ENCODE measurements at places on chromosomes 4 and X.
A peak's percentile ranks its signal among the peaks of the same experiment; 100 is the strongest.

- H3K4me3 ChIP-seq: no peak overlapping the region
- no peaks in the 10 kb centered on the region for H3K36me3 ChIP-seq
- H3K27me3 ChIP-seq: no peaks in the 10 kb centered on the region
- no peaks in the 10 kb centered on the region for H3K4me1 ChIP-seq
Measured at GRCh38 chr4:73780243-73780642, 39.9 kb downstream of the CXCL8 start.

GRCh38 chr4:16437836-16438235 lies 211.6 kb upstream of the TAPT1 start:
- no peak overlapping the region for H3K4me3 ChIP-seq
- no peak overlapping the region for H3K27ac ChIP-seq
- peaks cover 8% of the 10 kb centered on the region for H3K27me3 ChIP-seq
- H3K36me3 ChIP-seq: no peaks in the 10 kb centered on the region

GRCh38 chr4:10456595-10457254 lies 501 bp downstream of the ZNF518B start:
- peak overlapping the region; percentile 89 for H3K27ac ChIP-seq
- H3K27me3 ChIP-seq: peaks cover 14% of the 10 kb centered on the region
- H3K36me3 ChIP-seq: peaks cover 10% of the 10 kb centered on the region

- no peaks in the 10 kb centered on the region for H3K4me1 ChIP-seq
- H3K4me3 ChIP-seq: no peak overlapping the region
- H3K27ac ChIP-seq: no peak overlapping the region
- H3K27me3 ChIP-seq: no peaks in the 10 kb centered on the region
- no peaks in the 10 kb centered on the region for H3K36me3 ChIP-seq
- DNase-seq: no peak
Measured at GRCh38 chr4:91171217-91171616, 1044.0 kb downstream of the CCSER1 start.

- H3K27ac ChIP-seq: no peak overlapping the region
- DNase-seq: no peak
- peaks cover 5% of the 10 kb centered on the region for H3K36me3 ChIP-seq
- H3K27me3 ChIP-seq: no peaks in the 10 kb centered on the region
- H3K4me1 ChIP-seq: peaks cover 49% of the 10 kb centered on the region
Measured at GRCh38 chr4:142358656-142359055, 487.4 kb downstream of the INPP4B start.

DNA sequence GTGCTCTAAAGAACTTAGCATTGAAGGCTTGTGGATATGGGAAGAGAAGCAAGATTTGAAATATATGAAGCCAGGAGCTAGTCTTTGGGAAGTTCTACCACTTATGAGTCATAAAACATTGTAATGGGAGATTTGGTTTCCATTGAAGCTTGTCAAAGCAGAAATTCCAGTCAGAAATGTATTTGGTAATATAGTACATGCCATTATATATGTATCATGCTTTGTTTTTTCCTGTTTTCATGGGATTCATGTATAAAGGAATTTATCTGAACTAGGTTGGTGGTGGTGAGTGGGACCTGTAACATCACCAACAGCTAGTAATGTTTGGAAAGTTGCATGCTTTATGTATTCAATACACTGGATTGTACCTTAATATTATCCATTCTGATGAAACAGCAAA lies 14.6 kb upstream of the DCAF8L2 start:
- H3K27me3 ChIP-seq: no peaks in the 10 kb centered on the region
- DNase-seq: no peak
- H3K4me1 ChIP-seq: no peaks in the 10 kb centered on the region
- no peaks in the 10 kb centered on the region for H3K36me3 ChIP-seq
- H3K4me3 ChIP-seq: no peak overlapping the region

GRCh38 chrX:53595266-53595810 lies 91.2 kb downstream of the HUWE1 start:
- DNase-seq: no peak
- no peak overlapping the region for H3K27ac ChIP-seq
- peaks cover 68% of the 10 kb centered on the region for H3K36me3 ChIP-seq
- no peak overlapping the region for H3K4me3 ChIP-seq
- no peaks in the 10 kb centered on the region for H3K4me1 ChIP-seq

GRCh38 chr4:136301749-136302495 lies 1230.4 kb downstream of the PCDH18 start:
- H3K27ac ChIP-seq: no peak overlapping the region
- H3K36me3 ChIP-seq: no peaks in the 10 kb centered on the region
- H3K4me1 ChIP-seq: no peaks in the 10 kb centered on the region

GRCh38 chrX:28491941-28492340 lies 95.3 kb upstream of the IL1RAPL1 start:
- H3K27me3 ChIP-seq: no peaks in the 10 kb centered on the region
- H3K36me3 ChIP-seq: no peaks in the 10 kb centered on the region
- no peaks in the 10 kb centered on the region for H3K4me1 ChIP-seq
- no peak for DNase-seq
- H3K27ac ChIP-seq: no peak overlapping the region

DNA sequence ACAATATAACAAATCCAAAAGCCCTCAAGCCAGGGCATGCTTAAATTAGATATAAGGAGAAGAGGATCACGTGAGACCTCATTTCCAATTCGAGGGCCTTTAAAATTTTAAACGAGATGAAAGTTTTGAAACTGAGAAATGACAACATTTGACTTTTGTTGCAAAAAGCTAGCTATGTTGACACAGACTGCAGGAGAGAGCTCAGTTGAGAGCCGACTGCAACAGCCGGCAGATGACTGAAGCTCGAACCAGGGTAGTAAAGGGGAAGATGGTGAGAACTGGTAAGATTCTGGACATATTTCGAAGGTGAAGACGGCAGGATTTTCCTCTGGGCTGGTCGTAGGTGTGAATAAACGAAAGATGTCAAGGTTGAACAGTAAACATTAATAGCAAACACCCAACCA lies 773 bp downstream of the PRMT9 start:
- H3K36me3 ChIP-seq: peaks cover 26% of the 10 kb centered on the region
- peaks cover 25% of the 10 kb centered on the region for H3K4me1 ChIP-seq
- no peaks in the 10 kb centered on the region for H3K27me3 ChIP-seq
- peak; percentile 2 for DNase-seq

GRCh38 chr4:8577972-8578371 lies 2.2 kb upstream of the GPR78 start:
- no peaks in the 10 kb centered on the region for H3K36me3 ChIP-seq
- no peak overlapping the region for H3K27ac ChIP-seq
- H3K27me3 ChIP-seq: peaks cover 42% of the 10 kb centered on the region
- no peak for DNase-seq
- H3K4me3 ChIP-seq: no peak overlapping the region

DNA sequence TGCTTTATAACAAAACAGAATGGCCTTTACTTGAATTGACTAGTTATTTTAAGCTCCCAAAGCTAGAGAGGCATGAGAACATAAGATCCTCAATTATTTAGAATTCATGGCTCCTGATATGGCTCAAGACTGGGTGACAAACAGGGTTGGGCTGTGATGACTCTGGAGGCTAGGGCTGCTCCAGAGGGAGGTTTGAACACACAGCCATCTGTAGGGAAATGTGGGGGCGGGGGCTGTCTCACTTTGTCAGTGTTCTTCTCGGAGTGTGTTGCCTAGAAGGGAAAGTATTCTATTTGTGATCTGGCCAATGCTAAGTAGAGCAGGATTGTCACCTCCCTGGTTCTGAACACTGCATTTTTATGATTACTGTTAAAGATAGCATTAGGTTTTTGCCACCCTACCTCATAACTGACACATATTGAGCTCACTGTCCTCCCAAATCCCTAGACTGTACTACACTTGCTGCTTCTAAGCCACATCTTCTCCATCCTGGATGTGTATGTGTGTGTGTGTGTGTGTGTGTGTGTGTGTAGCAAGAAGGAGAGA lies 45.9 kb downstream of the VSIG4 start:
- H3K27me3 ChIP-seq: no peaks in the 10 kb centered on the region
- no peak overlapping the region for H3K4me3 ChIP-seq

GRCh38 chrX:103562801-103563200 lies 22.5 kb upstream of the TCEAL4 start:
- no peak overlapping the region for H3K27ac ChIP-seq
- no peaks in the 10 kb centered on the region for H3K36me3 ChIP-seq
- H3K4me3 ChIP-seq: no peak overlapping the region
- no peaks in the 10 kb centered on the region for H3K4me1 ChIP-seq
- DNase-seq: no peak

DNA sequence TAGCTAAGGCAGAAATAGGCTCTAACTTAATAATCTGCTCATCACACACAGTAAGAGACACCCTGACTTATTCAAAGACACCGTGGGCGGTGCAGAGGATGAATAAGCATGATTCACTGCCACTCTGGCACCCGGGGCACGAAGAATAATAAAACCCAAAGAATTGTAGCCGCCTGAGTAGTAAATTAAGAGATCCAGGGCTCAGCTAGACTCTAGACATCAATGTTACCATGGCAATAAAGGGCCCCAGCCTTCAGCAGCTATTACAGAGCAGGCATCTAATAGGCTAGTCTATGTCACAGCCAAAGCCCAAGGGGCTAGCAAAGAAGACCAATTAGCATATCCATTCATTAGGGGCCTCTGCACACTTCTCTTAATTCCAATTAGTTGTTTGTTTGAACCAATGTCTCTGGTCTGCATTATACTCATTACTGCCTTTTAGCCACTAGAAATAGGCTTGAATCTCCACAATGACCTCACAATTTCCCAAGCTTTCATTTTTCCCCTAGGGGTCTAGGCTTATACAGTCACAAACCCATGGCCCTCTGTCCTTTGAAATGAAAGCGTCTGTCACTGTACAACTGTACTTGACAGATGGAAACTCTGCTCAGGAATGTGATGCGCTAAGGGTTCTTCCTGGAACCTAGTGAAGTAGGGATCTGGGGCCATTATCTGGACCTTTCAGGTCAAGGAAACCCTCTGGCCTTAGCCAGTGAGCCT lies 3.0 kb upstream of the ATP1B4 start:
- peaks cover 17% of the 10 kb centered on the region for H3K27me3 ChIP-seq
- no peaks in the 10 kb centered on the region for H3K36me3 ChIP-seq
- DNase-seq: no peak
- no peak overlapping the region for H3K27ac ChIP-seq

DNA sequence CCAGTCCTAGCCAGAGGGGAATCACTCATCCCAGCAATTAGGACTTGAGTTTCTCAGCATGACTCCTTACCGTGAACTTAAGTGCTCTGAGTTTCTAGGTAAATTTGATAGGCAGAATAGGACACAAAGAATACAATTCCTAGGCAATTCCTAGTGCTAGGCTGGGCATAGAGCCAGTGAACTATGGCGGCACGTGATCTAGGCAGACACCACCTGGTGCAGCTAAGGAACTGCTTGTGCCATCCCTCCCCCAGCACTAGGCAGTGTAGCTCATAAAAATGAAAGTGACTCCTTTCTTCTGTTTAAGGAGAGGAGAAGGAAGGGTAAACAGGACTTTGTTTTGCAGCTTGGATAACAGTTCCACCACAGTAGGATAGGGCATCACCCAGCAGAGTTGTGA lies 736.3 kb upstream of the PCDH7 start:
- no peaks in the 10 kb centered on the region for H3K27me3 ChIP-seq
- H3K4me1 ChIP-seq: no peaks in the 10 kb centered on the region
- H3K4me3 ChIP-seq: no peak overlapping the region
- H3K27ac ChIP-seq: no peak overlapping the region

- H3K4me1 ChIP-seq: peaks cover 8% of the 10 kb centered on the region
- no peak for DNase-seq
- H3K27ac ChIP-seq: no peak within 1 kb of the TSS
- H3K4me3 ChIP-seq: no peak within 1 kb of the TSS
- no peaks in the 10 kb centered on the region for H3K36me3 ChIP-seq
- H3K27me3 ChIP-seq: peaks cover 11% of the 10 kb centered on the region
Measured at GRCh38 chr4:993111-994029, at the start of gene SLC26A1. SLC26A1 (minus strand) TSS chr4:993404; CDS start chr4:991703, 1,701 bp downstream.

DNA sequence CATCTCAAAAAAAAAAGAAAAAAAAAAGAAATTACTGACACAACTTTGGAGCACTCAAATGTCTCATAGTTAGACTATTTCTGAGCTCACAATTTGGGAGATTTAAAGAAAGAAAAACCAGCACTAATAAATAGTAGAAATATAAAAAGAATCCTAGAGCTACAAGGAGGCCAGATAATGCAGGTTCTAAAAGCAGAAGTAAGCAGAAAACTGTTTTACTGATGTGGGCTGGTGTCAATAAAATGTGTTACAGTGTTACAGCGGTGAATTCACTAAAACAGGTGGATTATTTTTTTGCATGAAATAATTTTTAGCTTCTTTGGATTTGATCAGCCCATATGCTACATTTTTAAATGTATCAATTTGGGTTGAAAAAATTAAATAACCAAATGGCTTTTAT lies 375.9 kb downstream of the GPM6A start:
- no peaks in the 10 kb centered on the region for H3K4me1 ChIP-seq
- H3K36me3 ChIP-seq: no peaks in the 10 kb centered on the region
- no peak for DNase-seq
- H3K4me3 ChIP-seq: no peak overlapping the region

- H3K4me1 ChIP-seq: peaks cover 5% of the 10 kb centered on the region
- H3K27me3 ChIP-seq: peaks cover 19% of the 10 kb centered on the region
- DNase-seq: no peak
- no peak overlapping the region for H3K4me3 ChIP-seq
- no peaks in the 10 kb centered on the region for H3K36me3 ChIP-seq
Measured at GRCh38 chr4:8830611-8831200, 40.9 kb downstream of the HMX1 start.

DNA sequence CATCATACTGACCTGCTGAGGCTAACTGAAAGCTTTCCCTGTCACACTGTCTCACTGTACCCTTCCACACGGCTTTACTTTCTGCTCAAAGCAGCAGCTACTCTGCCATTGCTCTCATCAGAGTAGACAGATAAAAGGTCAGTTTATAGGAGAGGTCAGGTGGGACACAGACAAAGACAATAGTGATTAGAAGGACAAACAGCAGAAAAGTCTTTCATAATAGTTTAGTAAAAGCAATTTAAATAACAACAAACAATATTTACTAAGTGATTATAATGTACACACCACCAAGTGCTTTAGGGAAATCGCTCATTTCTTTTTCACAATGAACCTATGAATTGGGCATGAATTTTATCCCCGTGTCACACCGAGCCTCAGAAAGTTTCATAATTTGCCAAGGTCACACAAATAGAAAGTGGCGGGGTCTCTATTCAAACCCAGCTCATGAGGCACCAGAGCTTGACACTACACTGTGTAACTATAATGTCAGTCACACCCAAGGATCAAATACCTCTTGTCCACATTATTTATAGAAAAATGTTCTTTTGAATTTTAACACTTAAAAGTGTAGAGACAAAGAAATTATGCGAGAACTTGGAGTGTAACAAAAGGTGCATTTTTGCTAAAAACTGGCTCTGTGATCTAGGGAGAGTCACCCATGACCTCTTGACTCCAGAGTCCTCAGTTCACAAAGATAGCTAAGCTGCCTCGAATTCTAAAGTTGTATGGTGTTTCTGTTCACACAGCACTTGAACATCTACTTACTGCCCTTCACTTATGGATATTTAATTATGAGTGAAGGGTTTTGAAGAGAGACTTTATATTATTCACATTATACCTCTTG lies 24.5 kb upstream of the SORBS2 start:
- peaks cover 9% of the 10 kb centered on the region for H3K27me3 ChIP-seq
- no peaks in the 10 kb centered on the region for H3K4me1 ChIP-seq

DNA sequence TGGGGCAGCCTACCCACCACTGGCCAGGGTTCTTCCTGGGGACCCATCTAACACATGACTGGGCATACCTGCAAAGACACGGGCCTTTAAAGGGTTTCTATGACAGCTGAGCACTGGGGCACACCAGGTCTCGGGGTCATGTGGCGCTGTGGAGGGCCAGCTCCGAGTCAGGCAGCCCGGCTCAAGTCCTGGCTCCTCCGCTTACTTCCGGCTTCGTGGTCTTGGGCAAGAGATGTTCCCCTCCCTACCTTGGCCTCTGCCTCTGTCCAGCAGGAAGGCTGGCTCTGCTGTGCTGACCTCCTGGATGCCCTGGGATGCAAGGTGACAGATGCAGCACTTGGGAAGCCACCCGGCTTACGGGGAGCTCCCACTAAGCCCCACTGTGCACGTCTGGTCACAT lies 37.6 kb downstream of the HTRA3 start:
- no peak overlapping the region for H3K27ac ChIP-seq
- DNase-seq: no peak
- no peak overlapping the region for H3K4me3 ChIP-seq
- H3K36me3 ChIP-seq: no peaks in the 10 kb centered on the region

Measured in effector memory CD8-positive, alpha-beta T cell (primary cell).